ENCODE measurements at places on chromosomes 7 and 10.

DNA sequence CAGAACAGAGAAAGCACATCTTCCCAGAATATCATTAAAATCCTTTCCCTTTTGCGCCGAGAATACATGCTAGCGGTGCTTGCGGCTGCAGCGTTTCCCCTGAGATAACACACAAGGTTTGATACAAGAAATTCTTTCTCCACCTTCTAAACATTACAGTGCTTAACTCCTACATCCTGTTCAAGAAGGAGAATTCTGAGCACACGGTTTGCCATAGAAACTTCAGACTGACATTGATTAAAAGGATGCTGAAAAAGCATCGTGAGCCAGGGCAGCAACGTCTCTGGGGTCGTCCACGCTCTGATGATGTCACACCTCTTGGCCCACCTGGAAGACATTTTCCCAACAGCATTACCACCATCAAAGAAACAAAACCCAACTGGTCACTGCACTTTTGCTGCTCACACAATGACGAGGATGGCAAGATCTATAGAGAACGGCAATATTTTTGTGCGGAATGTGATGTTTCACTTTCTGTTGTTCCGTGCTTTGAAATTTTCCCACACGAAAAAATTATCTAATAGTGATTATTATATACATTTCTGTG is 27.0 kb upstream of the PRSS1 start:
- no peak for DNase-seq

DNA sequence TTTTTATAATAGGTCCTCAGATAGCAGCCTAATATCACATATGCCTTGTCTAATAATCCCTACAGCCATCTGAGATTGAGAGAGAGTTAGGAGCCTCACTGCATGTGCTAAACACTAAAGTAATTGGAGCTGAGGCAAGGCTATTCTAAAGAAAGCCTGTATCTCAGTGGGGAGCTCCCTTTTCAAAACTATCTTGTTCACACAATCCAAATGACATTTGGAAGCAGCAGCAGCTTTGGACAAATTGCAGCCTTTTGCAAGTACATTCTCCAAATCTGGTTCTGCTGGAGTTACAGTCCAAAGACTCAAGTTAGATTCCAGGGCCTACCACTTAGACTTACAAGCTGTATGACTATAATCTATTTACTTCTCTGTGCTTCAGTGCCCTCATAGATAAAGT is 104.5 kb downstream of the MACC1 start:
- DNase-seq: no peak

DNA sequence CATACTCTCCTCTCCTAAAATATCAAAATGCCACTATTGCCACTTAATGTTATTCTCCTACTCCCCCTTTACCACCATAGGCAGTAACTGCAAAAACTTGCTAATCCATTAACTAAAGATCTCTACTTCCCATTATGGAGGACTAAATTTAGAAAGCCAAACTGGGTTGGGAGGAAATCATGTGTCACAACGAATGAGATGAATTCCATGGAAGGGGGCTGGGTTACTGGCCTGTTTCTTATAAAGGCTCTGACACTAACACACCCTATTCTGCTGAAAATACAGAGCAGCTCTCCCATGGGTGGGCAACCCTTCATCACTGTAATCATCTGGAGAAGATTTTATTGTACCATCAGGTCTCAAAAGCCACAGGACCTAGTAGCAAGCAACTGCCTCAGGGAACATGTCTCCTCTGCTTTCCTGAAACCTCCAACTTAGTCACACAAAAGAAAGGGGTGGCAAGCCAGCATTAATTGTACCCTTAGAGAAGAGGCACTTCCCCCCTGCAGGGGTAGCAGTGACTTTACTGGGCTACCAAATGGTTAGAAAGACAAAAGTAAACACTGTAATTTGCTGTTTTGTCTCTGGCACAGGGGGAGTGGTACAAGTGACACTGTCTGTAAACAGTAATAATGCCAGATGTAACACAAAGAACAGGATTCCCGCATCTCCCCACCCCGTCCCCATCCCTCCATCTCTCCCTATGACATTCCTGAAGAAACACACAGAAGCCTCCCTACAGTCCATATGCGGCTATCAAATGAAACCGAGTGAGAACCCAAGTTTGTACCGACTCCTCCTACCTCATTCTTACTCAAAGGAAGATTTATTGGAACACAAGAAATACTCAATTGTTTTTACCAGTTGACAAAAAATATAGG is 81.6 kb downstream of the ARMH3 start:
- DNase-seq: no peak

DNA sequence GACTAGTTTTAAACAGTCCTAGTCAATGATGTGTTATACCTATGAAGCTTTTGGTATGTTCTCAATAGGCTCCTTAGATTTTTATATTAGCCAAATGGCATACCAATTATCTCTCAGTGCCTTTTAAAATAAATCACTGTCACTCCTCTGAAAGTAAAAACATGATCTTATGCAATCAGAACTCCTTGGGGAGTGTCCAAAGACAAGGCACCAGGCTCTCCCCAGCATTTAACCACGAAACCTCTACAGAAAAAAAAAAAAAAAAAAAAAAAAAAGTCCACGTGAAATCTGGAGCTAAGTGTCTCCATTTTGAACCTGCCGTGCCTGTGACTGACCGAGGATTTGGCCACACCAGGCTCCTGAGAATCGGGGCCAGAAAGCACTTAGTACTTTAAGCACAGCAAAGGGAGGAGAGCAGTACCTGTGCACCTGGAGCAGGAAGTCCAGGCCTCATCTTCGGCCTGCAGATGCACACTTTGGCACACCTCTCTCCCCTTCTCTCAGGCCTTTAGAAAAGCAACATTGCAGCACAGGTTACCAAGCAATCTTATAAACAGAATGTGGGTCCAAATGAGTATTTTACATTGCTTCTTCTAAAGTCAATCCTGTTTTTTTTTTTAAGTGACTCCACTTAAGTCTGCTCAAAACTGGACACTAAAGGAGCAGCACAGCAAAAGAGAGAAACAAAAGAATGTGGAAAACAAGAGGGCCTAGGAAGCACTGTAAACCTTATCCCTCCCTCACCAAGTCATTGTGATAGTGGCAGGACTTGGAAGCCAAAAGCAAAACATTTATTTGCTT is 1.5 kb downstream of the FAM13C start:
- DNase-seq: no peak

DNA sequence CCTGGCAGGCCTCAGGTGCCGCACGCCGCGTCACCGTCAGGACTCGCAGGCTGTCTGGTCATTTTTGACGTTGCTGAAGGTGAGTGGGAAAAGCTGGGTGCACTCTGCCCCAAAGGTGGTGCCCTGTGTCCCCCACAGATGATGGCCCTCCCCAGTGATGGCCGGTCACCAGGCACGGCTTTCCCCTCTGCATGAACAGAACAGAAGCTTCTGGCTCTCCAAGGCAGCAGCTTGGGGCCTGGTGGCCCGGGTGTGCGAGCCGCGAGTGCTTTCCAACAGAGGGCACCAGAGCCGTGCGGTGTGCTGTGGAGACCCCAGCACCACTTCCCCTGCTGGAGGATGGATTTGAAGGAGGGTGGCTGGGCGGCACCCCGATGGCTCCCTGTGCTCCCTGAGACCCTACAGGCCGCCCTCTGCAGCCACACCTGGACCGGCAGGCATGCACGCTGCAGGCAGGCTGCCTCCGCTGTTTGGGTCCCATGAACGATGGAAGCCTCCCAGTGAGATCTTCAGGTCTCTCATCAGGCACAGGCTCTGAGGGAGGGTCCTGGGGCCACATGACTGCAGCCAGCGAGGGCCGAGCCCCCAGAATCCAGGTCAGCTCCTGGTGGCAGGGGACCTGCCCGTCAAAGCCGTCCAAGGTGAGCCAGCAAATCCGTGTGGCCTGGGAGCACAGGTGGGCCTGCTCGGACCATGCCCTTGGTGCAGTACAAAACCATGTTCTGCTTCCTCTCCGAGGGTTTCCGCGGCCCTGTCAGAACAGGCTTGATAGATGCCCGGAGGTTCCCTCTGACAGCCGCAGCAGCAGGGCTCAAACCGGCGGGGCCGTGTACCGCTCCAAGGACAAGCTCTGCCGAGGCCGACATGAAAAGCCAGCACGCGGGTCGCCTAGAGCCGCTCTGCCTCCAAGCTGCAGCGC is 195.4 kb downstream of the EBF3 start:
- no peak for DNase-seq

GRCh38 chr10:126586128-126586527 is 84.4 kb downstream of the C10orf90 start:
- DNase-seq: no peak

All from T-helper 2 cell (primary cell).